Mesenchymal stem cell (in vitro differentiated cells and primary cell): ENCODE measurements at places on chromosomes 13 and 19.
A peak's percentile ranks its signal among the peaks of the same experiment; 100 is the strongest.

DNA sequence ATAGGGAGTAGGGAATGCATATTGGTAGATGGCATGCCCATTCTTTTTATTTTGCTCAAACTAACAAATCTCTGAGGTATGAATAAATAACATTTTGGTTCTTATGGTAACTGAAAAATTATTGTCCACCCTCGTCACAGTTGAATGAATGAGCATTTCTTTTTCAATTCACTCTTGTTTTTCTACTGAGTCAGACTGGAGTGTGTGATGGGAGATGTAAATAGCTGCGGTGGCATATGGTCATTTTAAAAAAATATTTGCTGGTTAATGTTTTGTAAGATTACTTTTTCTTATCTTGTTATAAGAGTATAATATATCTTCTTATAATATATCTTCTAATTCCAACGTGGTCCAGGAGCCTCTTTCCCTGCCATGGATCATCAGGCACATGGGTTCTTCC lies 586.5 kb downstream of the SLITRK5 start:
- DNase-seq = no peak
- no peaks in the 10 kb centered on the region for H3K4me1 ChIP-seq
- H3K27ac ChIP-seq = peak overlapping the region; percentile 65
- no peaks in the 10 kb centered on the region for H3K36me3 ChIP-seq

DNA sequence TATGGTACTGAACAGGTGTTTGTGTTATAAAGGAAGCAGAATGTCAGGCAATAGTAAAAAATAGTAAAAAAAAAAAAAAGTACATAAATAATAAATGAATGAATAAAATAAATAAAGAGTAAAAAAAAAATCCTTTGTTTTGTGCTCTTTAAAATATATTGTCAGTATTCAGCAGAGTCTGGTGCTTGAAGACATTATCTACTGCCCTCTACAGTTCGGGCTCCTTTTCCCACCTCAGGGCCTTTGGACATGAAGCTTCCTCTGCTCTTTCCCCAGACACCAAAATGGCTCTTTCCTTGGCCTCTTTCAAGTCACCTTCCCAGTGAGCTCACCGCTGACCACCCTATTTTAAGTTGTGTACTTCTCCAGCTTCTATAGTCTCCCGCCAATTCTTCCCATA lies 137.5 kb downstream of the TNFRSF19 start:
- no peaks in the 10 kb centered on the region for H3K27me3 ChIP-seq
- no peaks in the 10 kb centered on the region for H3K36me3 ChIP-seq
- H3K27ac ChIP-seq = no peak overlapping the region
- peaks cover under 1% of the 10 kb centered on the region for H3K4me1 ChIP-seq
- DNase-seq = no peak
- no peak overlapping the region for H3K4me3 ChIP-seq

GRCh38 chr13:27793507-27794367 lies 1.5 kb downstream of the GSX1 start:
- peaks cover 96% of the 10 kb centered on the region for H3K27me3 ChIP-seq
- no peak overlapping the region for H3K4me3 ChIP-seq
- H3K4me1 ChIP-seq = peaks cover 17% of the 10 kb centered on the region
- no peak for DNase-seq
- no peak overlapping the region for H3K27ac ChIP-seq

GRCh38 chr13:52677823-52678222 lies 25.2 kb downstream of the SUGT1 start:
- H3K27me3 ChIP-seq = no peaks in the 10 kb centered on the region
- no peaks in the 10 kb centered on the region for H3K4me1 ChIP-seq
- H3K4me3 ChIP-seq = no peak overlapping the region
- no peak overlapping the region for H3K27ac ChIP-seq
- peaks cover 12% of the 10 kb centered on the region for H3K36me3 ChIP-seq

GRCh38 chr13:44660050-44660449 lies 83.9 kb upstream of the TSC22D1 start:
- no peak overlapping the region for H3K4me3 ChIP-seq
- no peaks in the 10 kb centered on the region for H3K4me1 ChIP-seq
- no peak overlapping the region for H3K27ac ChIP-seq
- no peak for DNase-seq
- H3K36me3 ChIP-seq = no peaks in the 10 kb centered on the region
- no peaks in the 10 kb centered on the region for H3K27me3 ChIP-seq

DNA sequence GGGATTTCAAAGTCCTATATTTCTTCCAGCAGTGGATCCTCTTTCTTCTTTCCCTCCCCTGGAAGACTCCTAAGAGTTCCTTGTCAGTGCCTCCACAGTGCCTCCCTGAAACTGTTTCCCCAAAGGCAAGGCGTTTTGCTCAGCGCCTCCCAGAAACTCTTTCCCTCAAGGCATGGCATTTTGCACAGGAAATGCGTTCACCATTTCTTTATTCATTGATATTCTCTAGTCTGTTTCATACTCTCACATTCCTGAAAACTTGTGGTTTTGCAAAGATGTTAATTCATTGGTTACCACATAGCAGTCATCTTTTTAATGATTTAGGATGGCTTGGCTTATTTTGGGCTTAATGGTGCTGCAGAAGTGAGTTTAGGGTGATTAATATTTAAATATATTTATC lies 177.3 kb upstream of the SLC10A2 start:
- no peak for DNase-seq
- H3K27me3 ChIP-seq = no peaks in the 10 kb centered on the region
- H3K4me3 ChIP-seq = no peak overlapping the region
- no peaks in the 10 kb centered on the region for H3K4me1 ChIP-seq

- no peak overlapping the region for H3K27ac ChIP-seq
- H3K27me3 ChIP-seq = no peaks in the 10 kb centered on the region
- no peaks in the 10 kb centered on the region for H3K36me3 ChIP-seq
These were observed 75.4 kb upstream of the TNFSF11 start for GRCh38 chr13:42498521-42498920.

DNA sequence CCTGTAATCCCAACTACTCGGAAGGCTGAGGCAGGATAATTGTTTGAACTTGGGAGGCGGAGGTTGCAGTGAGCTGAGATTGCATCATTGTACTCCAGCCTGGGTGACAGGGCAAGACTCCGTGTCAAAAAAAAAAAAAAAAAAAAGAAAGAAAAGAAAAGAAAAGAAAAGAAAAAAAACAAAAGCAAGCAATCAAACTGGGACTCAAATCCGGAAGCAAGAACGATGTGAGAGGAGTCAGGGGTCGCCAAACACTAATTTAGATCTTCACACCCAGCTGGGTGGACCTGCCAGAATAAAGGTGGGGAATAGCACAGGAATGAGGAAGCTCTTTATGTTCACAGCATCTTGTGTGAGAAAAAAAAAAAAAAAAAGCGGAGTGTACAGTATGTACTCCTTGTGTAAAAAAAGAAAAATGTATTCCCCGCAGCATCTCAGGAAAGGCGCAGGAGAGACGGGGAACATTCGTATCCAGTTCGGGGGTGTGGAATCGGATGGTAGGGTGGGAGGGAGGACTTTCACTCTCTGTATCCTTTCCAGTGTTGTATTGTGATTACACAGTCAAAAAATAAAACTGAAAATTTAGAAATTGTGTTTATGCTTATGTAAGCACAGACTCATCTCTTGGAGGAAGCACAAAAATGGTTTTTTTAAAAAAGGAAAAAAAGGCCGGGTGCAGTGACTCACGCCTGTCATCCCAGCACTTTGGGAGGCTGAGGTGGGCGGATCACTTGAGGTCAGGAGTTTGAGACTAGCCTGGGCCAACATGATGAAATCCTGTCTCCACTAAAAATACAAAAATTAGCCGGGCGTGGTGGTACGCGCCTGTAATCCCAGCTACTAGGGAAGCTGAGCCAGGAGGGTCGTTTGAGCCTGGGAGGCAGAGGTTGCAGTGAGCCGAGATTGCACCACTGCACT lies 7.6 kb downstream of the DNAJB1 start:
- H3K4me1 ChIP-seq = peaks cover 25% of the 10 kb centered on the region
- H3K4me3 ChIP-seq = peak overlapping the region; percentile 71
- peak; percentile 68 for DNase-seq
- H3K27me3 ChIP-seq = no peaks in the 10 kb centered on the region
- H3K27ac ChIP-seq = peak overlapping the region; percentile 28
- peaks cover 25% of the 10 kb centered on the region for H3K36me3 ChIP-seq

- H3K27ac ChIP-seq = no peak overlapping the region
- H3K36me3 ChIP-seq = peaks cover 85% of the 10 kb centered on the region
- H3K27me3 ChIP-seq = no peaks in the 10 kb centered on the region
- H3K4me1 ChIP-seq = no peaks in the 10 kb centered on the region
- no peak for DNase-seq
These were observed 42.4 kb upstream of the USE1 start for GRCh38 chr19:17172624-17173345.

DNA sequence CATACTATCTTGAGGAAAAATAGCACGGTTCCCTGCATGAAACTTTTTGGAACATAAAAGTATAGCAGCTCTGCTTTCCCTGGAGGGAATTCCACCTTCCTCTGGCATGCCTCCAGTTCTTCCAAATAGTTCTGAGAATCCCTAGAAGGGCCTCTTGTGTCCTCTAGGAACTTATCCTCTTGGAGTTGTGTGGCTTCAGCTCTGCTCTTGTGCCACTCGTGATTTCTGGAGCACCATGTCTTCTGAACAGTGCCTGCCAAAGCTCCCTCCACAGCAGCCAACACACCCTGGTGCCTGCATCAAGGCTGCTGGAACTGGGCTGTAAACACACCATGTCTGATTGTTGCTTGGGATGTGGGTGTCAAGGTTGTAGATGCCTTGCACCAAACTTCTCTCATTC lies 65.7 kb upstream of the FLT1 start:
- no peaks in the 10 kb centered on the region for H3K27me3 ChIP-seq
- no peak overlapping the region for H3K4me3 ChIP-seq
- DNase-seq = no peak
- H3K36me3 ChIP-seq = no peaks in the 10 kb centered on the region
- H3K27ac ChIP-seq = no peak overlapping the region
